ENCODE measurements at places on chromosomes 16 and 17. TPM values are rescaled to one million over a fixed set of nuclear protein-coding genes. Genes with fewer than 3 reads are reported as not detected.
A peak's percentile ranks its signal among the peaks of the same experiment; 100 is the strongest.

The SULT1A2 gene
- total RNA-seq: 0.17 TPM

DNA sequence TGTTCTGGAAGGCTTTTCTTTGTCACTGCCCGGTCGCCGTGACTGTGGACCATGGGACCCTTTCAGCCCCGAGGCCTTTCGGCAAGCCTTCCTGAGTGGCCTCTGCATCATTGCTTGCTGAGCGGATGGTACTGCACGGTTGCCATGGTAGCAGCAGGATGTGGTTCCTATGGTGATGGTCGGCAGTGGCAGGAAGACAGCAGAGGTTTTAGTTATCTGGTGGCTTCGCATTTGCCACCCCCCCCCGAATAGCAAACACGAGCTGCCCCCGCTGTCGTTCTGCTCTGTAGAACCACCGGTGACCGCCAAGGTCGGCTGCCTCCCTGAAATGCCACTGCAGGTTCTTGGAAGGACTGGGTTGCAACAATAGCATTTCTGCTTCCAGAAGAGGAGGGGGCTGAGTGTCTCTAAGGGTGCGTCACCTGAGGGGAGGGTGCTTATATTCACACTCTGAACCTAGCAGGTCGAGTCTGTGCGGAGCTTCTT is 76.6 kb downstream of the CMIP start:
- H3K4me3 ChIP-seq: no peak overlapping the region
- no peak for DNase-seq
- H3K4me1 ChIP-seq: peaks cover 65% of the 10 kb centered on the region
- H3K36me3 ChIP-seq: peaks cover 16% of the 10 kb centered on the region
- H3K27me3 ChIP-seq: no peaks in the 10 kb centered on the region
- no peak overlapping the region for H3K27ac ChIP-seq

The TERB1 gene
- total RNA-seq: not detected

- peak overlapping the region; percentile 83 for H3K4me3 ChIP-seq
- H3K27me3 ChIP-seq: no peaks in the 10 kb centered on the region
- peak; percentile 83 for DNase-seq
- H3K27ac ChIP-seq: peak overlapping the region; percentile 75
- H3K4me1 ChIP-seq: peaks cover 39% of the 10 kb centered on the region
Observed at GRCh38 chr17:7836596-7837407, 2.8 kb downstream of the KDM6B start.

DNA sequence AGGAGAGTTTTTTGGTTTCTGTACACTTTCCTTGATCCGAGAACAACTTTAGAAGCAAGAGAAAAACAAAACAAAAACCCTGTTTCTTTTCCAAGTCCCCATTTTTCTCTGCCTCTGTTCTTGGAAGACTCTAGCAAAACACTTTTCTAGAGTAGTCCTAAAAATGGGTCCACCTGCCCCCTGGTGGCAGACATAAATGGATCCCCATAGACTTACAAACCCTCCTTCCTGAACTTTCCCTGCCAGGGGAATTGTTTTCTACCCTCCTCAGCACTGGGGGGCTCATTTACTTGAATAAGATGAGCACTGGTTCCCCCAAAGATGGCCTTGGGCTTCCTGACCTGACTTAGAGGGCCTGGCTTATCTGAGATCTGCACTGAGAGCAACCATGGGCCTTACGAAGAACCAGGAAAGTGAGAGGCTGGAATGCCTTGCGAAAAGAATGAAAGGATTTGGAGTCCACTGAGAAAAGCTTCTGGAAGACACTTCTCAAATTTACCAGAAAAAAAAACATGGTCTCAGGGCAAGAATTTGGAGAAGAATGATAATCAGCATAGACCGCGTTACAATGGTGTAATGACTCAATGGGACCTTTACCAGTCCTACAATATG is 48.0 kb upstream of the CDYL2 start:
- no peaks in the 10 kb centered on the region for H3K4me1 ChIP-seq
- no peak overlapping the region for H3K4me3 ChIP-seq
- peak; percentile 69 for DNase-seq
- H3K36me3 ChIP-seq: no peaks in the 10 kb centered on the region
- no peak overlapping the region for H3K27ac ChIP-seq

The TEX19 gene
- 1.2 TPM for total RNA-seq

GRCh38 chr17:62807812-62808575 is at the start of gene MARCHF10:
MARCHF10 (minus strand) TSS chr17:62808314; CDS start chr17:62801735, 6,579 bp downstream.
- peak within 1 kb of the TSS; percentile 55 for H3K4me3 ChIP-seq
- H3K4me1 ChIP-seq: peaks cover 7% of the 10 kb centered on the region
- peak; percentile 53 for DNase-seq
- no peaks in the 10 kb centered on the region for H3K27me3 ChIP-seq

- no peaks in the 10 kb centered on the region for H3K36me3 ChIP-seq
- no peak for DNase-seq
- H3K4me1 ChIP-seq: peaks cover 12% of the 10 kb centered on the region
- H3K27ac ChIP-seq: no peak overlapping the region
- H3K4me3 ChIP-seq: no peak overlapping the region
Observed at GRCh38 chr17:72474243-72474642, 353.4 kb downstream of the SOX9 start.

- H3K27ac ChIP-seq: no peak overlapping the region
- no peaks in the 10 kb centered on the region for H3K36me3 ChIP-seq
- DNase-seq: no peak
Observed at GRCh38 chr17:40557531-40558299, 7.6 kb downstream of the CCR7 start.

GRCh38 chr17:81050645-81051625 is 16.0 kb downstream of the BAIAP2 start:
- H3K27ac ChIP-seq: peak overlapping the region; percentile 90
- no peak overlapping the region for H3K4me3 ChIP-seq
- H3K36me3 ChIP-seq: peaks cover 3% of the 10 kb centered on the region
- H3K27me3 ChIP-seq: no peaks in the 10 kb centered on the region

The GIT1 gene
- 24.2 TPM for total RNA-seq

The PKD1 gene
- total RNA-seq: 77.3 TPM

GRCh38 chr16:84505249-84506187 is 1.1 kb upstream of the MEAK7 start:
- H3K36me3 ChIP-seq: no peaks in the 10 kb centered on the region
- peak overlapping the region; percentile 49 for H3K4me3 ChIP-seq
- no peak for DNase-seq
- peak overlapping the region; percentile 72 for H3K27ac ChIP-seq

The CCL1 gene
- total RNA-seq: not detected

DNA sequence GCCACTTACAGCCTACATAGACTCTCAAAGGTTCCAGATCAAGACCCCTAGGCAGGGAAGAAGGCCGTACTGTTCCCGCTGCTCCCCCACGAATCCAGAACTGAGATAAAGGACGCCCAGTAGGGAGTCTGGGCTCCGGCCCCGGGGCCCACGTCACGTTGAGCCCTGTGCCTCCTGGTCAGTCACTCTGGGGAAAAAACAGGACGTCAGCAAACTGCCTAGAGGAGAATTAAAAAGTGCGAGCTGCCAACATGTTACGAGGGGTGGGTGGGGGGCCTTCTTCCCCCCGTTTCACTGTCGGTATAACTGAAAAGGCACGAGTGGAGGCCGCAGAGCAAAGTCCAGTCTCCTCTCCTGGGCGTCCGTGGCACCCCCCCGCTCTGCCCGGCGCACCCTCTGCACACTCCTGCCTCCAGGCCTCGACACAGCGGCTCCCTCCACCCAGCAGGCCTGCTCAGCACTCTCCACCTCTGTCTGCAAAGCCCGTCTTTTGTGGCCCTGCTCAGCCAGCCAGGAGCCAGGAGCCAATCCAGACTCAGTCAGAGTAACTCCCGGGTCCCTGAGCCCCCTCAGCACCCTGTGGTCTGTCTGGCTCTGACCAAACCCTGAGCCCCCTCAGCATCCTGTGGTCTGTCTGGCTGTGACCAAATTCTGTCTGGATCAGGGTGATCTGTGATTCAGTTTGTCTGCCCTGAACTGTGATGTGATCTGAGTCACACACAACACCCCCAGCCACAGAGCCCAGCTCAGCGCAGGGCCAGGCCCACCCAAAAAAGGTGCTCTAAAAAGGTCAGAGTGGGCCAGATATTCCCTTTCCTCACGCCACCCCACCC is 6.2 kb downstream of the ITGAE start:
- no peaks in the 10 kb centered on the region for H3K27me3 ChIP-seq
- no peak overlapping the region for H3K4me3 ChIP-seq
- H3K27ac ChIP-seq: no peak overlapping the region
- H3K36me3 ChIP-seq: no peaks in the 10 kb centered on the region
- peaks cover 11% of the 10 kb centered on the region for H3K4me1 ChIP-seq

DNA sequence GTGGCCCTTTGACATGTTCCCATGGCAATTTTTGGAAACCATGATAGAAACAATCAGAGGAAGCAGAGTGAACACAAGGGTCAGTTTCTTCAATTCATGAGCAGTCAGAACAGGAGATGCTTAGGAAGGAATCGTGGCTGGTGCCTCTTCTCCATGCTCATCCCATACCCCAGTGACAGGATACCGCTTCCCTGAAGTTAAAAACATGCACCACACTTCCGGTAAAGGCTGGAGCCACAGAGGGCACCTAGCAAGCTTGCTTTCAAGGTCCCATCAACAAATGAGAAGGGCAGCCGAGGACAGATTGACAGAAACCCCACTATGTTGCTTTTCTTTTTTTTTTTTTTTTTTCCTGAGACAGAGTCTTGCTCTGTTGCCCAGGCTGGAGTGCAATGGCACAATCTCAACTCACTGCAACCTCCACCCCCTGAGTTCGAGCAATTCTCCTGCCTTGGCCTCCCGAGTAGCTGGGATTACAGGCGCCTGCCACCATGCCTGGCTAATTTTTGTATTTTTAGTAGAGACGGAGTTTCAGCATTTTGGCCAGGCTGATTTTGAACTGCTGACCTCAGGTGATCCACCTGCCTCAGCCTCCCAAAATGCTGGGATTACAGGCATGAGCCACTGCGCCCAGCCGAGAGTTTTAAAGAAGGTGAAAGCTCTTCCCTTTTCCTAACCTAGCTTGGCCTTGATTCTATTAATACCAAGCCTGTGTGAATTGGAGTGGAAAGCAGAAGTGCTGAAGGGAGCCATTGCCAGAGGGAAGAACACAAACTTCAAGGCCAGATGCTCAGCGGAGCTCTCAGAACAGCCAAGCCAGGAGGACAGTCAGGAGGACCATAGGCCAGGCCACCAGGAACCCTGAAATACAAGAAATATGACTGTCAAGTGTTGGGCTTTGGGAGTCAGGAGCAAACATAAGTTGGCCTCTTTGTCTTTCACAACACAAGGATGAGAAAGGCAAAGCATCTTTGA is 16.6 kb downstream of the GP2 start:
- H3K4me1 ChIP-seq: no peaks in the 10 kb centered on the region
- H3K27me3 ChIP-seq: no peaks in the 10 kb centered on the region
- H3K27ac ChIP-seq: no peak overlapping the region

GRCh38 chr17:43940630-43941029 is 1.6 kb downstream of the PPY start:
- H3K27me3 ChIP-seq: no peaks in the 10 kb centered on the region
- H3K27ac ChIP-seq: no peak overlapping the region
- no peaks in the 10 kb centered on the region for H3K36me3 ChIP-seq
- peaks cover 3% of the 10 kb centered on the region for H3K4me1 ChIP-seq

GRCh38 chr17:41010441-41010840 is 1.5 kb upstream of the KRTAP3-1 start:
- peaks cover 46% of the 10 kb centered on the region for H3K4me1 ChIP-seq
- no peaks in the 10 kb centered on the region for H3K36me3 ChIP-seq
- no peak overlapping the region for H3K4me3 ChIP-seq

- no peaks in the 10 kb centered on the region for H3K27me3 ChIP-seq
- H3K4me3 ChIP-seq: no peak overlapping the region
- DNase-seq: no peak
Observed at GRCh38 chr17:76687298-76688164, 23.2 kb downstream of the MXRA7 start.

The SYCE1L gene
- total RNA-seq: 1.7 TPM

- no peak for DNase-seq
- no peak overlapping the region for H3K4me3 ChIP-seq
- H3K4me1 ChIP-seq: no peaks in the 10 kb centered on the region
- H3K27me3 ChIP-seq: no peaks in the 10 kb centered on the region
Observed at GRCh38 chr17:6915620-6916019, 80.2 kb upstream of the ALOX12 start.

DNA sequence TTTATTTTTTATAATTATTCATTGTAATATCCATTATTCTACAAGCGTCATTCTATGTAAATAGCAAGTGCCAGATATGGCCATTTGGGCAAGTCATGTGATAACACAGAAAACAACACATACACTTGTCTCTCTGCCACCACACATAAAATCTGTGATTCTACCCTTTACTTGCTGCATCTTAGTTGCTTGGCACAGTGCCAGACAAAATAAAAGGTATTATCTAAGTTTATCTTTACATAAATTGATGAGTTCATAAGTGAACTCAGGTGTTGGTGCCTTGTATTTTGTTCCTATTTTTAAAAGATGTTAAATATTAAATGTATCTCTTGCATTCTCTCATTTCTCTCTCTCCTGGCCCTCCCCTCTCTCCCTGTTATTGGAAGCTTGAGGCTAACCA is 1458.7 kb downstream of the CDH11 start:
- DNase-seq: no peak
- no peak overlapping the region for H3K4me3 ChIP-seq
- H3K36me3 ChIP-seq: no peaks in the 10 kb centered on the region
- no peaks in the 10 kb centered on the region for H3K4me1 ChIP-seq
- no peak overlapping the region for H3K27ac ChIP-seq

DNA sequence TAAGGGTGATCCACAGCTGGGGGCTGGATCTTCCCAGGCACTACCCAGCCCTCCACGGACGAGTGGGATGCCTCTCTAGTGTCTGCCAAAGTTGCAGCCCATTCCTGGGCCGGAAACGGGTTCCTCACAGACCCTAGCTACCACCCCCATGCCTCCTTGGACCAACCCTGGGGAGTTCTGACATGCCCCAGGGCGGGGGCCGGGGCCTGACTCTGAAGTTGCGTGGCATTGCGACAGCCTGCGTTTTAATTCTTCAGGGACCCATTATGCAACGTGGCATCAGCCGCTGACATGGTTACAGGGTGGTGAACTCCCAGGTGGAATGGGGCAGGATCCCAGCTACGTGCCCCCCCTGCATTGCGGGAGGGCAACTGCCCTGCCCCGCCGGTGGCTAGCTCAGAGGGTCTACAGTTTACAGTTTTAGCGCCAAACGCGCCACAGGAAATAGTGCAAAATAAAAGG is 2.7 kb downstream of the CBX4 start:
- H3K36me3 ChIP-seq: peaks cover 14% of the 10 kb centered on the region
- no peak for DNase-seq
- peaks cover 37% of the 10 kb centered on the region for H3K4me1 ChIP-seq

The CTRB2 gene
- not detected for total RNA-seq

The SNAI3 gene
- total RNA-seq: 0.46 TPM

DNA sequence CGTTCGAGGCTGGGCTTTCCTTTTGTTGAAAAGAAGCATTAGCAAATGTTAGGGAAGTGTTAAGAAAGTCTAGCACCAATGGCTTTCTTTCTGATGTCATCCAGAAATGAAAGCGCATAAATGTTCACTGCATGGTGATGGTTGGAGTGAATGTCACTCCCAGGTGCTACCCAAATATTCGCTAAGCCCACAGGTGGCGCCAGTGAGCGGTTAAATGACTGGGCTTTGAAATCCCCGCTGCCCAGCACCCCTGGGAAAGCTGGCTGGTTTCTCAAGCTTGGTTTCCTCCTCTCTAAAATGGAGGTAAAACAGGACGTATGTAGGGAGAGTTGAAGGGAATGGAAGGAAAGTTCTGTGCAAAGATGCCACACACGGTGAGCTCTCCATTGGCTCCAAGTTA is 104.4 kb downstream of the IRX5 start:
- H3K36me3 ChIP-seq: no peaks in the 10 kb centered on the region
- no peak overlapping the region for H3K27ac ChIP-seq
- peak; percentile 3 for DNase-seq
- H3K4me1 ChIP-seq: no peaks in the 10 kb centered on the region

Measured in PC-3 (cell line).